Neural crest cell (in vitro differentiated cells): ENCODE measurements at places on chromosomes 7 and 10. TPM values are rescaled to one million over a fixed set of nuclear protein-coding genes. Genes with fewer than 3 reads are reported as not detected.

GRCh38 chr7:129421717-129422250 is 12.4 kb upstream of the STRIP2 start:
- H3K27me3 ChIP-seq, result no peaks in the 10 kb centered on the region
- no peak overlapping the region for H3K4me3 ChIP-seq
- no peak overlapping the region for H3K27ac ChIP-seq
- DNase-seq, result no peak
- H3K4me1 ChIP-seq, result peaks cover 9% of the 10 kb centered on the region
- H3K36me3 ChIP-seq, result peaks cover 13% of the 10 kb centered on the region

DNA sequence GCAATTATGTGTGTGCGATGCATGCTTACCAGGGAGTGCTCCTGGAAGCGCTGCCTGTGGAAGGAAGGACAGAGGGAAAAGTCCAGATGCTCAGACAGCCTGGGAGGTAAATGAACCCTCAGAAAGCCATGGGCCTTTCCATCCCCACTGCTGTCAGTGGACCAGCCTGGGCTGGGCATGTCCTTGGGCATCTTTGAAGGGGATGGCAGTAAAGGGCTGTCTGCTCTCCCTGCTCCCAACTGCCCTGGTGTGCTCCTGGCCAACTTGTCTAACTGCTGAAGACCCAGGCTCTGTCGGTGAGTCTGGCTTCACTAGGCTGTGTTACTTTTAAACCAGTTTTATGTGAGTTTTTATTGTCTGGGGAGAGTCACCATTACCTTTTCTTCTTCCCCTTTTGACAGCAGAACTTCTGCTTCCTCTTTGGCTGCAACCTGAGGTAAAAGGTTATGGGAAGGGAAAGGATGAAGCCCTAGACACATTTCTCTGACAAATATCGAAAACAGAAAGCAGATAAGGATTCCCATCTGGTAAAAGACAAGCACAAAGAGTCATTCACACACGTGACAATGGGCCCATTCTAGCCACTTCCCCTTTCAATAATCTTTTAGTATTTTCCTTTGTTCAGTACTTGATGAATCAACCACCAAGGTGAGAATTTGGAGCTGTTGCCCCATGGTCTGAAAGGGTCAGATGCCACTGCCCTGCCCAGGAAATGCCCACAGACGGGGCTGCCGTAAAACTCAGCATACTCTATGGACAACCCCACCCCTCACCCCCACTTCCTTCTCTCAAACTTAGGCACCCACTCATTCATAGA is 27.6 kb upstream of the PIK3AP1 start:
- H3K27me3 ChIP-seq, result no peaks in the 10 kb centered on the region
- no peak overlapping the region for H3K27ac ChIP-seq
- H3K4me1 ChIP-seq, result peaks cover 8% of the 10 kb centered on the region

- no peak overlapping the region for H3K4me3 ChIP-seq
- H3K4me1 ChIP-seq, result peaks cover 4% of the 10 kb centered on the region
- H3K27ac ChIP-seq, result no peak overlapping the region
These were observed 10.8 kb downstream of the TOMM7 start for GRCh38 chr7:22811746-22812280.

AFAP1L2 gene
- 72.1 and 73.6 TPM in 2 replicates for total RNA-seq

OR2A5 gene
- total RNA-seq, result not detected in 2 replicates

ANK3 gene
- total RNA-seq, result 44.6 and 45.2 TPM in 2 replicates

MYL10 gene
- not detected in 2 replicates for total RNA-seq

GDF10 gene
- total RNA-seq, result 2.9 and 3.2 TPM in 2 replicates
